ENCODE measurements at places on chromosomes 7 and 10. TPM values are rescaled to one million over a fixed set of nuclear protein-coding genes. Genes with fewer than 3 reads are reported as not detected.

The TLX1 gene
- total RNA-seq = not detected

The FAS gene
- 27.2 TPM for total RNA-seq

The SPAG6 gene
- total RNA-seq = not detected

The CPED1 gene
- total RNA-seq = 32.5 TPM

The SRRM3 gene
- 2.4 TPM for total RNA-seq

The AIFM2 gene
- 51.5 TPM for total RNA-seq

The PRKRIP1 gene
- total RNA-seq = 18.9 TPM

The CALML5 gene
- not detected for total RNA-seq

The CH25H gene
- total RNA-seq = not detected

The MOGAT3 gene
- total RNA-seq = not detected

The BPGM gene
- total RNA-seq = 13.4 TPM

The PPP1R17 gene
- total RNA-seq = not detected
